ENCODE measurements at places on chromosomes 6 and 20. TPM values are rescaled to one million over a fixed set of nuclear protein-coding genes. Genes with fewer than 3 reads are reported as not detected.

Gene ENPP5
- not detected for total RNA-seq

Gene RAET1G
- not detected for total RNA-seq

Gene CRISP3
- total RNA-seq: not detected

Gene PPP1R3D
- 5.1 TPM for total RNA-seq

Gene PDYN
- not detected for total RNA-seq

Gene ZC2HC1B
- total RNA-seq: 0.36 TPM

Gene CNBD2
- total RNA-seq: 4.7 TPM

Gene SFT2D1
- total RNA-seq: 78.3 TPM

Gene TP53TG5
- total RNA-seq: not detected

Gene NRSN1
- not detected for total RNA-seq

Gene COL9A3
- 1.0 TPM for total RNA-seq

Gene CAP2
- total RNA-seq: 0.15 TPM

- H3K27me3 ChIP-seq: no peaks in the 10 kb centered on the region
- peaks cover 18% of the 10 kb centered on the region for H3K4me1 ChIP-seq
- no peaks in the 10 kb centered on the region for H3K36me3 ChIP-seq
- peak overlapping the region; percentile 99 for H3K4me3 ChIP-seq
- peak overlapping the region; percentile 81 for H3K27ac ChIP-seq
These were observed 947 bp downstream of the POFUT1 start for GRCh38 chr20:32208499-32209154.

DNA sequence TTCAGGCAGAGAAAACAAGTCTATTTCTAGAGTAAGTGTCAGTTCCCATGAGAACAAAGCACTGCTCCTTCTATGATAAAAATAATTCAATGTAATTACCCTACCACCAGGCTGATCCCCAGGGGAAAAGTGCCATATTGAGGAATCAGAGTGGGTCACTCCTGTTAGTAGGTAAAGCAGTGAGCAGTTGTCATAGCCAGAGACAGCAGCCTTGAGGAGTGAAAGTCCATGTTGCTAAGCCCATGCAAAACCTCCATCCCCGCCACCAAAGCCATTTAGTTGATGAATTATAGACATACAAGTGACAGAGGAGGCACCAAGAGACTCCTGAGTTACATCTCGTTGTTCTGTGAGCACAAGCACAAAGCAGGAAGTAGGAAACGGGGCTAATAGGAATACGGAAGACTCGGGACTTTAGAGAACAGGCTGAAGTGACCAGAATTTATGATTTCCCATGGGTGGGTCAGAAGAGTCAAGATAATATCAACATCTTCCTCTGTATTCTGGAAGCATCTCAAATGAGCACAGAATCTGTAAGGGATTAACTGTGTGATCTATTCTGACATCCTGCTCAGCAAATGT is 197.9 kb downstream of the MAFB start:
- H3K27ac ChIP-seq: no peak overlapping the region
- no peak overlapping the region for H3K4me3 ChIP-seq
- no peaks in the 10 kb centered on the region for H3K36me3 ChIP-seq
- no peak for DNase-seq
- H3K4me1 ChIP-seq: no peaks in the 10 kb centered on the region

DNA sequence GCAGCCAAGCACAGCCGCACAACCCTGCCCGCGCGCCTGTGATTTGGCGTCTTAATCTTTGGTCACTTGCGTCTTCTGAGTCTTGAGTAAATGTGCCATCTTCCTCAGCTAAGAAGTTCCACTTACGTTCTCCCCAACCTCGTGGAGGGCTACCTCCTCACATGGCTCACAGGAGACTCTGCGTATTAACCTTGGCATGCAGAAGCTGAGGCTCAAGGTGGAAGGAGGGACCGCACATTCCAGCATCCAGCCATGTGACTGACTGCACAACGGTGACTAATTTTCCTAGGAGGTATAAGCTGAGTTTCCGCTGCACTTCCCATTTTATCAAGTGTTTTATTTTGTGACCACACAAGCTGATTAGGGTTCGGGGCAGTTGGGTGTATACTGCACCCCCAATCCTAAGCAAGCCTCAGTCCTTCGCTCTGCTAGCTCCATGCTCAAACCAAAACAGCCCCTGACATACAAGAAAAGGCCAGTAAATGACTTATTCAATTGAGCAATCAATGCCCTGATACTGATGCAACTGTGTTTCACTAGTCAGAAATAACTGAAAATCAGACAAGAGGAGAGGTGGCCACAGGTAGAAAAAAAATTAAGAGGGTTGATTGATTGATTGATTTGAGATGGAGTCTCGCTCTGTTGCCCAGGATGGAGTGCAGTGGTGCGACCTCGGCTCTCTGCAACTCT is 7.0 kb downstream of the BEND3 start:
- DNase-seq: no peak
- H3K4me3 ChIP-seq: no peak overlapping the region
- no peak overlapping the region for H3K27ac ChIP-seq
- no peaks in the 10 kb centered on the region for H3K27me3 ChIP-seq
- no peaks in the 10 kb centered on the region for H3K4me1 ChIP-seq

GRCh38 chr6:125722886-125723285 is 26.5 kb upstream of the HEY2 start:
- DNase-seq: no peak
- peaks cover 4% of the 10 kb centered on the region for H3K27me3 ChIP-seq

- H3K4me1 ChIP-seq: no peaks in the 10 kb centered on the region
- H3K27me3 ChIP-seq: no peaks in the 10 kb centered on the region
- no peak overlapping the region for H3K4me3 ChIP-seq
- no peaks in the 10 kb centered on the region for H3K36me3 ChIP-seq
These were observed 291.1 kb upstream of the BTBD3 start for GRCh38 chr20:11626551-11626950.

- no peak overlapping the region for H3K27ac ChIP-seq
- no peak overlapping the region for H3K4me3 ChIP-seq
- no peaks in the 10 kb centered on the region for H3K4me1 ChIP-seq
These were observed 71.5 kb downstream of the BTBD3 start for GRCh38 chr20:11989018-11989771.

GRCh38 chr6:135658481-135658880 is 160.9 kb upstream of the AHI1 start:
- H3K27ac ChIP-seq: no peak overlapping the region
- H3K4me3 ChIP-seq: no peak overlapping the region
- no peak for DNase-seq
- H3K4me1 ChIP-seq: no peaks in the 10 kb centered on the region

GRCh38 chr6:138402838-138403187 is 1.2 kb upstream of the HEBP2 start:
- peak overlapping the region; percentile 87 for H3K4me3 ChIP-seq
- no peak for DNase-seq
- H3K4me1 ChIP-seq: peaks cover 3% of the 10 kb centered on the region
- H3K27me3 ChIP-seq: no peaks in the 10 kb centered on the region
- H3K36me3 ChIP-seq: no peaks in the 10 kb centered on the region

DNA sequence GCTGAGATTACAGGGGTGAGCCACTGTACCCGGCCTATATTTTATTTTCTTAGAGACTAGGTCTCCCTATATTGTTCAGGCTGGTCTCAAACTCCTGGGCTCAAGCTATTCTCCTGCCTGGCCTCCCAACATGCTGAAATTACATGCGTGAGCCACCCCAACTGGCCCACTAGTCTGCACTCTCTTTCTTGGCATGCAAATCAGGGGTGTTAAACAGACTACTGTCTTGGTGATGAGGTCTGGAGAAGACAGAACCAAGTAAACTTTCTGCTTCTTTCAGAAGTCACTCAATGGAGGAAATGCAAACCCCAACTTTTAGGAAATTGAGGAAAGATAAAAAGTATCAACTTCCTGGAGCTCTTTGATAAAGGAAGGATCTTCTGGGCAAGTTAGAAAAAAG is 8.0 kb upstream of the TUBB2B start:
- H3K27me3 ChIP-seq: peaks cover 10% of the 10 kb centered on the region
- DNase-seq: no peak
- H3K4me3 ChIP-seq: no peak overlapping the region
- no peak overlapping the region for H3K27ac ChIP-seq

DNA sequence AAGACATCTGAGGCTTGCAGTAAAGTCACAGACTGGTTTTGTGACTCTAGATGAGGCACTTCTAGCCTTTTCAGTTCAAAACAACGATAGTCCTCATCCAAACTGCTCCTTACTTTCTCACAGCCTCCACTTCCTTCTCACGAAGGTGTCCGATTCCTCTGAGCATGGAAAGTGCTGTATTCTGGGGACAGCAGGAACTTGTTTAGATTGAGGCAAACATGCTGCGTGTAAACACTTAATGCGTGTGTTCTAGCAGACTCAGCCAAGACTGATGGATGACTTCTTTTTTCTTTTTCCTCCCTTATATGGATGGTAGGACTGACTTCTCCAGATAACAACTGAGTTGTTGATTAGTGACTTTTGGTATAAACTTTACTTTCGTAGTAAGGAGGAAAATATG is 80.2 kb upstream of the PRDM1 start:
- no peak overlapping the region for H3K27ac ChIP-seq
- no peaks in the 10 kb centered on the region for H3K36me3 ChIP-seq
- H3K4me3 ChIP-seq: no peak overlapping the region

GRCh38 chr6:151376440-151376839 is 14.9 kb downstream of the ZBTB2 start:
- peak overlapping the region; percentile 14 for H3K4me3 ChIP-seq
- no peak for DNase-seq

- no peak for DNase-seq
- H3K27ac ChIP-seq: no peak overlapping the region
- H3K27me3 ChIP-seq: no peaks in the 10 kb centered on the region
- no peak overlapping the region for H3K4me3 ChIP-seq
- no peaks in the 10 kb centered on the region for H3K36me3 ChIP-seq
These were observed 8.7 kb upstream of the GTF3C6 start for GRCh38 chr6:110949679-110950285.

DNA sequence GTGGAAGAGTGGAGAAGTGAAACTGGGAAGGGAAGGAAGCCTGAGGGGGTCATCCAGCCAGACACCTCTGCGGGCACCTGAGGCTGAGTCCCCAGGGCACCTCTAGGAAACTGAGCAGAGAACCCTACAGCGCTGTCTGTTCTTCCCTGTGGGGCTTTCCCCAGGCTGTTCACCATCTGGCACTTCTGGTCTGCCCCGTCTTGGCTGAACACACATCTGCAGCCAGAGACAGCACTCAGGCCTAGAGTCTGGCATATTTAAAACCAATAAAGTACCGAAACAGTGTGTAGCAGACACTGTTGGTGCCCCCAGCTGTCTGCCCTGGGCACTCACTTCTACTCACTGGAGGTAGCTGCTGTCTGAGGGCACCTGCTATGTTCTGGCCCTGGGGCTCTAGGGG is 9.4 kb upstream of the ARFGEF2 start:
- H3K4me3 ChIP-seq: no peak overlapping the region
- H3K27me3 ChIP-seq: no peaks in the 10 kb centered on the region
- peaks cover 41% of the 10 kb centered on the region for H3K4me1 ChIP-seq
- no peak for DNase-seq
- H3K36me3 ChIP-seq: no peaks in the 10 kb centered on the region

DNA sequence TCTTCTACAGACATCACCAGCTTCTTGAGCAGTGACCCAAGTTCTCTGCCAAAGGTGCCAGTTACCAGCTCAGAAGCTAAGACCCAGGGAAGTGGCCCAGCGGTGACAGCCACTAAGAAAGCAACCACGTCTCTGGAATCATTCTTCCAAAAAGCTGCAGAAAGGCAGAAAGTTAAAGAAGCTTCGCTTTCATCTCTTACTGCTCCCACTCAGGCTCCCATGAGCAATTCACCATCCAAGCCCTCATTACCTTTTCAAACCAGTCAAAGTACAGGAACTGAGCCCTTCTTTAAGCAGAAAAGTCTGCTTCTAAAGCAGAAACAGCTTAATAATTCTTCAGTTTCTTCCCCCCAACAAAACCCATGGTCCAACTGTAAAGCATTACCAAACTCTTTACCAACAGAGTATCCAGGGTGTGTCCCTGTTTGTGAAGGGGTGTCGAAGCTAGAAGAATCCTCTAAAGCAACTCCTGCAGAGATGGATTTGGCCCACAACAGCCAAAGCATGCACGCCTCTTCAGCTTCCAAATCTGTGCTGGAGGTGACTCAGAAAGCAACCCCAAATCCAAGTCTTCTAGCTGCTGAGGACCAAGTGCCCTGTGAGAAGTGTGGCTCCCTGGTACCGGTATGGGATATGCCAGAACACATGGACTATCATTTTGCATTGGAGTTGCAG is 15.2 kb downstream of the GTPBP2 start:
- no peak overlapping the region for H3K27ac ChIP-seq
- H3K27me3 ChIP-seq: no peaks in the 10 kb centered on the region

GRCh38 chr6:116190550-116190949 is 63.3 kb downstream of the TSPYL4 start:
- no peaks in the 10 kb centered on the region for H3K4me1 ChIP-seq
- H3K4me3 ChIP-seq: no peak overlapping the region
- no peak for DNase-seq
- no peaks in the 10 kb centered on the region for H3K36me3 ChIP-seq
- no peaks in the 10 kb centered on the region for H3K27me3 ChIP-seq
- no peak overlapping the region for H3K27ac ChIP-seq

- no peaks in the 10 kb centered on the region for H3K4me1 ChIP-seq
- no peaks in the 10 kb centered on the region for H3K27me3 ChIP-seq
- H3K4me3 ChIP-seq: no peak overlapping the region
- H3K36me3 ChIP-seq: no peaks in the 10 kb centered on the region
These were observed 261.2 kb downstream of the DLL1 start for GRCh38 chr6:170029416-170030283.

DNA sequence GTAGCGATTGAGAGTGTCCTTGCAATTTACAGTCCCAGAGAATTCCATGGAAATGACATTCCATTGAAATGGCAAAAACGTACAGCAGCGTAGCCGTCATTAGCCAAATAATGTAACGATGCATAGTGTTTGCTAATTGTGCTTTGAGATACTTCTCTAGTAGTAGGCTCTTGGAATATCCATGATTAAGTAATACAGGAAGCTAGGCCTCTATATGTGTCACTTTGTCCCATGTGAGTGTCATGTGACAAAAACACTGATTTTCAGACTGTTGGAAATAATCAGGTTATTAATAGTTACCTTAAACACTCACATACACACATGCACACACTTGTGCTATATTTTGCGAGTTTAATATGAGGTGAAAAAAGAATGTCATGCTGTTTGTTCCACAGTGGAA is 35.2 kb downstream of the SLX4IP start:
- no peaks in the 10 kb centered on the region for H3K27me3 ChIP-seq
- H3K4me3 ChIP-seq: no peak overlapping the region
- DNase-seq: no peak
- peaks cover 10% of the 10 kb centered on the region for H3K4me1 ChIP-seq
- H3K27ac ChIP-seq: no peak overlapping the region

- H3K4me1 ChIP-seq: no peaks in the 10 kb centered on the region
- no peaks in the 10 kb centered on the region for H3K27me3 ChIP-seq
- DNase-seq: no peak
- no peak overlapping the region for H3K27ac ChIP-seq
- H3K36me3 ChIP-seq: no peaks in the 10 kb centered on the region
These were observed 412.5 kb downstream of the GJA1 start for GRCh38 chr6:121847806-121848522.

- no peak overlapping the region for H3K4me3 ChIP-seq
- no peak for DNase-seq
- no peaks in the 10 kb centered on the region for H3K36me3 ChIP-seq
- no peaks in the 10 kb centered on the region for H3K27me3 ChIP-seq
These were observed 72.3 kb downstream of the MRPL14 start for GRCh38 chr6:44054721-44055559.
